ENCODE measurements at places on chromosomes 16 and 17.
A peak's percentile ranks its signal among the peaks of the same experiment; 100 is the strongest.

DNA sequence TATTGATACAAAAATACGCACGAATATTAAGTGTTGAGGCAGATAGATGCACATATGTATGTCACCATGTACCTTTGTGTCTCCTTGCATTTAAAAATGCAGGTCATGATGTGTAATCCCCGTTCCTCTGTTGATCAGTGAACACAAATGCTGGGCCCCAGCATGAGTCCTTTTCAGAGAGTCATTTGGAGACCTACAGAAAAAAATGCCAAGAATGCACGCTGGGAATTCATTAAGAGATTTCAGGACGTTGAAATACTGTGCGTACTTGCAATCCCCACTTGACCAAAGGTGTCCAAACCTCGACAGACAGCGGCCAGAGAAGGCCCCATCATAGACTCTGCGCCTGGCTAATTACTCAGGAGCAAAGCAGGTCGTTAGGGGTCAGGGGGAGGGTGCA is 496.0 kb downstream of the MAF start:
- no peak for DNase-seq

DNA sequence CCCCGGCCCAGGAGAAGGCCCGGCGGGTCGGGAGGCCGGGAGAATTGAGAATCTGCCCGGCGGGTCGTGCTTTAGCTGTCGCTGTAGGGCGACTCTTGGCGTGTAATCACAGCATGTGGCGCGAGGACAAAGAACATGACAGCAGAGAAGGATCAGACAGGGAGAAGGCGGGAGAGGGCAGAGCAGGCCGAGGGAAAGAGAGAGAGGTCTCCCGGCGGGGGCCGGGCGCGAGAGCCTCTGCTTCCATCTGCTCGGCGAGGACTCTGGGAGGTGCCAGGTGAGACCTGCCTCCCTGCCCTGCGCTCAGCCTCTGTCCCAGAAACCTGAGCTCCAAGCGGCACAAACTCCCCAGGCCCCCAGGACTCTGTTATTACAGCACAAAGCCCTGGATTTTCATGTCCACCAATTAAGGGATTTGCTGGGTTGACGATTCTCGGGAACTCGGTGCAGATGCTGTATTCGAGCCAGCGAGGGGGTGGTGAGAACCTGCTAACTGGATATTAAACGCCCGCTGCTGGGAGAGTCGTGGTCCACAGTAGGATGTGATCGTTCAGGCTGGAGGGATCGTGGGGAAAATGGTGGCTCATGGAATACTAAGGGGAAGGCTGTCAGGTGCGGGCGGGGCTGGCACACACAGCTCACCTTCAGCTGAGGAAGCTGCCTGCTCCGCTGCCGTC is 172.0 kb upstream of the CIBAR2 start:
- DNase-seq, result no peak

DNA sequence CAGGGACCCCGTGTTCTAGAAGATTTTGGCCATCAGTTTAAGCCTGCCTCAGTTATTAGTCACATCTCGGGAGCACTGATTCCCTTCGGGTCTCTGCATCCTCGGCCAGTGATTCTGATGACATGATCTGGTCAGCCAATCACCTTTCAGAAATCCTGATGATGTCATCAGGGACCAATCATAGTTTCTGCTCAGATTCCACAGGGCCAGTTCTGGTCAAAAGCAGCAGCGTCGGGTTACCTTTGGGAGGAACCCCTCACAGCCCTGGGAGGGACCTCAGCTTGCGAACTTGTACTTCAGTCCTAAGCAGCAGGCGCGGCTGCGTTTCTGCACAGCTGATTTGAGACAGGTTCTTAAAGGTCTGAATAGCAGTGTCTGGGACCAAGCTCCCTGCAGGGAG is 13.9 kb downstream of the KDM8 start:
- DNase-seq, result no peak

DNA sequence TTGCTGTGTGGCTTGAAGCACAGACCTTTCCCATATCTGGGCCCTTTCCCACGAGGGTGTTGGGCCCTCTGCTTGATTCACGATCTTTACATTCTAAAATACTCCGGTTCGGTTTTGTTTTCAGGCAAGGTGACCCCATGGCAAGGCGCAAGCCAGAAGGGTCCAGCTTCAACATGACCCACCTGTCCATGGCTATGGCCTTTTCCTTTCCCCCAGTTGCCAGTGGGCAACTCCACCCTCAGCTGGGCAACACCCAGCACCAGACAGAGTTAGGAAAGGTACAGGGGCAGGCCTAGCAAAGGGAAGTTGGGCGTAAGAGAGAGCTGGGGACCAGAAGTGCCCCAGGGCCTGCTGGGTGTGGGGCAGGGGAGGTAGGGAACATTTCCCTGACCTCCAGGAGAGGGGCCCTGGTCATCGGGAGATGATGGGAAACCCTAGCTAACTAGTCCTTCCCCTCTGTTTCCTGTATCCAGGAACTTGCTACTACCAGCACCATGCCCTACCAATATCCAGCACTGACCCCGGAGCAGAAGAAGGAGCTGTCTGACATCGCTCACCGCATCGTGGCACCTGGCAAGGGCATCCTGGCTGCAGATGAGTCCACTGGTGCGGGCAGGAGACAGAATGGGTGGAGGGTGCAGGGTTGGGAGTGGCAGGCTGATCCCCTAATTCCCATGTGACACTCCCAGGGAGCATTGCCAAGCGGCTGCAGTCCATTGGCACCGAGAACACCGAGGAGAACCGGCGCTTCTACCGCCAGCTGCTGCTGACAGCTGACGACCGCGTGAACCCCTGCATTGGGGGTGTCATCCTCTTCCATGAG is 1.4 kb downstream of the ALDOA start:
- no peak for DNase-seq

GRCh38 chr17:51185763-51186332 is 19.6 kb downstream of the NME2 start:
- DNase-seq, result no peak

DNA sequence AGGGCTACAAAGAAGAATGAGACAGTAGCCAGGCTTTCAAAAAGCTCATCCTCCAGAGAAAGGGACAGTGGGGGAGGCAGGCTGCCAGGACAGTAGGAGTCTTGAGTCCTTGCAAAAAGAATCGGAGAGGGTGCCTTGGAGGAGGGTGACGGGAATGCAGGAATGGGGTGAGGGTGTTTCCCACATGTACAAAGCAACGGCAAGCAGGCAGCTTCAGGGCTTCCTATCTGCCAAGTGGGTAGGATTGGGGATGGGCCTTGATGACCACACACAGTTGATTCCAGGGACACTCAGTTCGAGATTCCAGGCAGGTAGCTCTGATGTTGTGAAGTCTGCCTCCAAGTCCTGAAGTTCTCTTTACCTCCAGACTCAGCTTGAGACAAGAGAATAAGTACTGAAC is 54.4 kb downstream of the C17orf67 start:
- no peak for DNase-seq

DNA sequence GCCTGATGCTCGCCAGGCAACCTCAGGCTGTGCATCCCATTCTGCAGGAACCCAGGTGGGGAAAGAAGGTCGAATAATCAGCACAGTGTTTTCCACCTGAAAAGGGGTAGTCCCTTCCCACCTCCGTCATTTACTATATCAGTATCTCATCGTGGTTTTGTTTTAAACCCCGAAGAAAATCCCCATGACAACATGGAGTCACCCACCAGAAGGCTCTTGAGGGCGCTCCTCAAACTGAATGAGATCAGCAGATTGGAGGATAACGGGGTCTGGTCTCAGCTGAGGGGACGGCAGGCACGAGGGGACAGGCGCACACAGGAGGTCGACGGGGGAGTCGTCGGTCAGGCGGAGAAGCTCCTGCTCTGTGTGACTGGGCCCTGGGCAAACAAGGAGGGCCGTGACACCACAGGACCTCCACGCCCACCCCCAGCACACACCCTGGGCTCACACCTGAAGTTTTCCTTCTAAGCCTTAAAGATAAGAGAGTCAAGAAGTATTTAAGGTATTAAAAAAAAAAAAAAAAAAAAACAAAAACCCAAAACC is 44.2 kb downstream of the MARF1 start:
- DNase-seq, result no peak

DNA sequence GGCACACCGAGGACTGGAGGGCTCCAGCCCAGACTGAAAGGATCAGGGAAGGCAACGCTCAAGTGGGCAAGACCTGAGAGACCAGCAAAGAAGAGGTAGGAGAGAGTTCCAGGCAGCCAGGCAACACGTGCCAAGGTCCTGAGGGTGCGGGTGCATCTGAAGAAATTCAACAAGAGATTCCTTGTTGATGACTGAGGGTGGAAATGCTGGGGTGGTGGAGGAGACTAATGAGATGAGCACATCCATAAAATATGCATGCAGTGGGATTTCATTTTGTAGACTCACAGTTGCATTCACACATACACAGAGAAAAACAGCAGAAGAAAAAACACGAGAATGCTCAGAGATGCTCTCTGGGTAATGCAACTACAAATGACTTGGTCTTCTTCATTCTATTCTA is 154.8 kb upstream of the FOXF1 start:
- no peak for DNase-seq

GRCh38 chr16:23388786-23389185 is 64.2 kb downstream of the COG7 start:
- no peak for DNase-seq

DNA sequence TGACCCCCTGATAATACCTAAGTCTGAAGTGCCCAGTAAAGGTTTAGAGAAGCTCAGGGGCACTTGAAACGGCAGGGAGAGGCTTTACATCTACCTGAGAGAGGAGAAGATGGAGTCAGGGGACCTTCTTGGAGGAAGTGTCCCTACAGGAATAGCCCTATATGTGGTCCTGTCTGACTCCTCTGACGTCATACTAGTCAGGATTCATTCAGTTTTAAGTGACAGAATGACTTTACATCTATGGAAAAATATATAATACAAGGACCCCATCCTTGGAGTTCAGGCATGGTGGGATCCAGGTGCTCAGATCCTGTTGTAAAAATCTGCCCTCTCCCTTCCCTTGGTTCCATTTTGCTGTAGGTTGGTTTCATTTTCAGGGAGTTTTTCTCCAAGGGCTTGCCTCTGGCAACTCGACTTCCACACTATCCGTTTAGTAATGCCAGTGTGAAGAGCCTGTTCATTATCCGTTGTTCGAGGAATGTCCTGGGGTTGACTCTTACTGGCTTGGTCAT is 205.6 kb downstream of the IRF8 start:
- no peak for DNase-seq

DNA sequence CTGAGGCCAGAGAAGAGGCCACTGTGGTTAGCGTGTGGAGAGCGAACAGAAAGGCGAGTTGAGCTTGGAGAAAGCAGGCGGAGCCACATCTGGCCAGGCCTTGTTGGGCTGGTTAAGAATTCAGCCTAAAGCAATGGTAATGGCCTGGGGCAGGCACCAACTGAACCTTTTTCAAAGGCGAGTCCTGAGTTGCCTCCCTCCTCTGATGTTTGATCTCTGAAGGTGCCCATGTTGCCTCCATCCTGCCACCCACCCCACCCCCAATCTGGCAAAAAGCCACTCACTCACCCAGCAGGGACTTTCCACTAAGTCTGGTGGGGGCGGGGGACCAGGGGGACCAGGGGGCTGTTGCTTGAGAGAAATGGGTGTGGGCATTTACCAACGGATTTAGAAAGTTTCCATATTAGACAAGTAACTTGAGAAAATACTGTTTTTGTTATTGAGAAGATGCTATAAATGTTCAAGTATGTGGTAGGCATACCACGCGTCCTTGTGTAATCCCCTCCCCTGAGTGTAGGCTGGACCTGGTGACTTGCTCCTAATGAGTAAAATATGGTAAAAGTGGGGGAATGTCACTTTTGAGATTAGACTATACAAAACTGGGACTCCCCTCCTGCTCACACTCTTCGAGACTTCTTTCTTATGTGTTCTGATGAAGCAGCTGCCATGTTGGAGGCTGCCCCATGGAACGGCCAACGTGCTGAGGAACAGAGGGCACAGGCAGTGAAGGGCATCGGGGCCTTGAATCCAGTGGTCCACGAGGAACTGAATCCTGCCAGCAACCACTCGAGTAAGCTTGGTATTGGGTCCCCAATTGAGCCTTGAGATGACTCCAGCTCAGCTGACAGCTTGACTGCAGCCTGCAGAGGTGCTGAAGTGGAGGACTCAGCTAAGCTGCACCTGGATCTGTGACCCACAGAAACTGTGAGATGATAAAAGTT is 29.9 kb upstream of the TNS4 start:
- DNase-seq, result peak; percentile 78

GRCh38 chr17:64496348-64496785 is 487 bp downstream of the POLG2 start:
- no peak for DNase-seq

DNA sequence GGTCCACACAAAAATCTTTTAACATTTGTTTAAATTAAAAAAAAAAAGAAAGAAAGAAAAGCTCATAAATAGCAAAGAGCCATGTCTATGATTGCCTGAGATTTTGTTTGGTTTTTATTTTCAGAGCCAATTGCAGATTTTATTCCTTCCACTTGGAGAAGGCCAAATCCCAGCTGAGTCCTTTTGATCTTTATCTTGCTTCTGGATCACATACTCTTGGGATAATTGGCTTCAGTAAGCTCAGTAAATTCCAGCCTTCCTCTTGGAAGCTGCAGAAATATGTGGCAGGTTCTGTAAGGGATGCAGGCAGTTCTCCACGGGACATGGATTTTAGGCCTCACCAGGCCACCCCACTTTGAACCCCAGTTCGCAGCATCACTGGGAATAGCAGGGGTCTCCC is 63.3 kb upstream of the TMC5 start:
- no peak for DNase-seq

DNA sequence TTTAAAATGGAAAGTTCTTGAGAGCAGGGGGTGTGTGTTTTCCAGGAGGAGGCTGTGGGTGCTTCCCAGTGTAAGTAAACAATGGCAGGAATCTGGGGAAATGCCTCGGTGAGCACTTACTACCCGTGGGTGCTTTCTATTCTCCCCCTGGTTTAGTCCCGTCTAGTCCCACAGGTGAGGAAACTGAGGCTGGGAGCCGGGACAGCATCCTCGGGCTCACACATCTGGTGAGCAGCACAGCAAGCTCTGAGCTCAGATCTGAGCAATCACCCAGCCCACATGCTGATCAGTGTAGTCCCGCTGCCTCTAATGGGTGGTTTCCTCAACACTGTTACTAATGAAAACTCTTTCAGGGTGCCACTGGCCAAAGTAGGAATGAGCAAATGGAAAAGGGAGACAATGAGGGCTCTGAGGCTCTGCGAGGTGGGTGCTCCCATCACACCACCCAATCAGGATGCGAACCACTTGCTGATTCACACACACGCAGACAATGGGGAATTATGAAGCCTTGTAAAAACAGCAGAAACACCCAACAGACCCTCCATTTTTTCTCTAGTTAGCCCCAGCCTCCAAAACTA is 202.6 kb downstream of the PARN start:
- DNase-seq, result no peak

Measured in CD4-positive, alpha-beta T cell treated with Interleukin-4 for 1 hour (primary cell).